ENCODE measurements at places on chromosomes 12 and 14.
A peak's percentile ranks its signal among the peaks of the same experiment; 100 is the strongest.

GRCh38 chr12:6212086-6212485 lies 11.9 kb downstream of the CD9 start:
- DNase-seq = no peak

GRCh38 chr12:78697817-78698415 lies 166.7 kb upstream of the SYT1 start:
- DNase-seq = no peak

- DNase-seq = no peak
Measured at GRCh38 chr14:20706657-20707355, 18.2 kb downstream of the ANG start.

DNA sequence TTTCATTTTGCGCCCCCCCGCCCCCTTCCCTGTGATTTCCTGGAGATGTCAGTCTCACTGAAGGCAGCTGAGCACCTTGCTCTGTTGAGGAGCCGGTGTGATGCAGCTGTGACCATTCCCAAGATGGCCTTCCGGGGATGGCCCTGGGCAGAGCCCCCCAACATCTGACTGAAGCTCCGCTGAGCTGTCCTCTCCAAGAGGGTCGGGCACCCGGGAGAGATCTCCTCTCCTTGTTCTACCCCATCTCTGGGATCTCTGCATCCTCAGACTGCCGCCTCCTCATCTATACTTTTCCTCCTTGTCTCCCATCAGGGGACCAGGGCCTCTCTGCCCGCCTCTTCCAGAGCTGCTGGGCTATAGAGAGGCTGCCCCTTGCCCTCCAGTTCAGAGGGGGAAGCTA lies 965 bp upstream of the SMOC1 start:
- DNase-seq = no peak

DNA sequence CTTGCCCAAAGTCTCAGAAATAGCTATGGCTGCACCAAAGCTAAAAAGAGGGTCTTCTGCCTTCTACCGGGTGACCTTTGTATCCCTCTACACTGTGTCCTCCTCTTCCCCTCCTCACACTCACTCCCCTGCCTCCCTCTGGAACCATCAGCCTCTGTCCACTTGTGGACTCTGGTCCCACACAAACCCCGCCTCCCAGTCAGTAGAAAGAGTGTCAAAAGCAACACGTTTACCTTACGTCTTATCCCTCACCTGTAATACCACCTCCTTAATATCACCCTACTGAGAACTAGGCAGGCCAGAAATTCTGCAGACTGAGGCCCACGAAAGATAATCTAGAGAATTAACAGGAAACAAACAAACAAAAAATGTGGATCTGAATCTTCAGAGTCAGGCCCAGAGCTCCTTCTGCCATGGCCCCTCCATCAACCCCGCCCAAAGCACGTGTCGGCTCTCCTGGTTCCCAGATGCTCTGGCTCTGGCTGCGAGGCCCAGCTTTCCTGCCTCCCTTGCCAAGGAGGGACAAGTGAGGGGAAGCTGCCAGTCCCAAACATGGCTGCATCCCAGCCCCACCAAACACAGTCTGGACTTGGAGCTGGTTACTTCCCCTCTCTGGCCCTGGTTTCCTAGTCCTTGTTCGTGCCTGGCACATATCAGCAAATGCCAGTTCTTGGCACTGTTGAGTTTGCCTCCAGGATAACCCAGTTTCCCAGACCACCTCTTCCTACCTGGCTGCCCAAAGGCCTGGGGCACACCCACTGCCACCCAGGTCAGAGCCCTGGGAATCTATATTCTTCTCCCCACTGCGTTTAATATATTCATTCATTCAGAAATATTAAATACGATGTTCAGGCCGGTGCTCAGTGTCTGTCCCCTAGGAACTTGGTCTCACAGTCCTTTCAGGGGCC lies 2.7 kb downstream of the ACTN1 start:
- peak; percentile 52 for DNase-seq

DNA sequence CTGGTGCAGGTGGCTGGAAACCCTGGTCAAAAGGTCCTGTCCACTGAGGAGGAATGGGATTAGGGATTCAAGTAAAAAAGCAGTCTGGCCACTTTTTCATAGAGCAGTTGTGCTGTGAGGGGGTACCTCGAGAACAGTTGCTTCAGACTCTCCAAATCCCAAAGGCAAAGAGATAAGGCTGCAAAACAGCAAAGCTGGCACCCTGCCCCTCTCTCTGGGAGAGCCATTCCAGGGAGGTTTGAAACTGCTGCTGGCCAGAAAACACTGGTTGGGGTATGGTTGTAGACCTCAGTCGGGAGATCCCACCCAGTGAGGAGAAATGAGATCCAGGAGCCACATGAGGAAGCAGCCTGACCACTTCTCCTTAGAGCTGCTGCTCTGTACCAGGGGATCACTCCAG lies 137.3 kb downstream of the CEP83 start:
- no peak for DNase-seq

GRCh38 chr12:90936230-90937005 lies 18.6 kb downstream of the CCER1 start:
- DNase-seq = no peak

DNA sequence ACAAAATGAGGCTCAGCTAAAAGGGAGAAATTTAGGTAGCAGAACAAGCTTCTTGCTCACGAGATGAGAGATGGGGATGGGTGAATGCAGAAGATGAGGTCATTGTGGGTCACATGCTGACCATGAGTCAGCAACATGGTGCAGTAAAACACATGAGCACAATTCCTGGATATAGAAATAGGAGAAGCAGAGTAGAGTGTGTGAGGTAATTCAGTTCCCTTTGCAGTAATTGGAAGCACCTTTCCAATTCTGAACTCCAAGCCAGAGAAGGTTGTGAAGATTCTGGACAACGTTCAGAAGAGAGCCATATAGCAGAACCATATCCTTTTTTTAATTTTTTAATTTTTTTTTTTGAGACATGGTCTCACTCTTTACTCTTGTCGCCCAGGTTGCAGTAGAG lies 62.0 kb upstream of the LMNTD1 start:
- DNase-seq = no peak

DNA sequence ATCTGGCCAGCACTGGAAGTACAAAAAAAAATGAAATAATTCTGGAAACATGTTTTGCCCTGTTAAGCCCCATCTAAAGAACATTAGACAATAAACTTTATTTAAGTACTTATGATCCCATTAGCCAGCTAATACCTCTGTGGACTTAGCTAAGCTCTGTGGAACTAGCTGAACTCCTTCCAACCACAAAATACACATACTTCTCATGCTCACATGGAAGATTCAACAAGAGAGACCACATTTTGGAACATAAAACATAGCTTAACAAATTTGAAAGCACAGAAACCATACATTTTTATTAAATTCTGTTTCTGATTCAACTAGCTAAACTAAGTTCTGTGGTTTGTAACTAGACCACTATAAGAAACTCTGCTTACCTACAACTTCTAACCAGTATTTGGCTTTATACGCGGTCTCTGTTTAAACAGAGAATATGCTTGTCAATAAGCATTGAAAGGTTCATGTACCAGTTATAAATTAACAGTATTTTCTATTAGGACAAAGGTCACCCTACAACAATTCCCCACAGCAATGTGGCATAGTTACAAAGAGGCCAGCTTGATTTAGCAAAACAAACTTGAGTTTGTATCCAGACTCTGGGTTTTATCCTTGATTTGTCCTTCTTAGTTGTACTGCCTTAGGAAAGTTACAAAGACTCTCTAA lies 300.1 kb downstream of the C12orf50 start:
- DNase-seq = no peak

DNA sequence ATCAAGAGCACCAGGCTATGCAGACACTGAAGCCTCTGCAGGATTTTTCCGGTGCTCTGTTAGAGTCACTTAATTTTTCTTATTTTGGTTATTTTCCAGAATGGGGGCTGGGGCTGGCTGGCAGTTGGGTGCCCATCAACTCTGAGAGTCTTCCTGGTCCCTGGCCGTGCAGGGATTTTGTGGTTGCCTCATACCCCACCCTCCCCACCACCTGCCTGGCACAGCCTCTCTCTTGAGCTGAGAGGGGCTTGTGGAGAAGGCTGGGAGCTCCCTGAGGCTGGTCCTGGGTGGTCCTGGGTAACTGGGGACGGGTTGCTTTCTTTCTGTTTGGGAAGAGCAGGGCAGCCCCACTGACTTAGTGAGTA lies 23.3 kb downstream of the LRTM2 start:
- no peak for DNase-seq

DNA sequence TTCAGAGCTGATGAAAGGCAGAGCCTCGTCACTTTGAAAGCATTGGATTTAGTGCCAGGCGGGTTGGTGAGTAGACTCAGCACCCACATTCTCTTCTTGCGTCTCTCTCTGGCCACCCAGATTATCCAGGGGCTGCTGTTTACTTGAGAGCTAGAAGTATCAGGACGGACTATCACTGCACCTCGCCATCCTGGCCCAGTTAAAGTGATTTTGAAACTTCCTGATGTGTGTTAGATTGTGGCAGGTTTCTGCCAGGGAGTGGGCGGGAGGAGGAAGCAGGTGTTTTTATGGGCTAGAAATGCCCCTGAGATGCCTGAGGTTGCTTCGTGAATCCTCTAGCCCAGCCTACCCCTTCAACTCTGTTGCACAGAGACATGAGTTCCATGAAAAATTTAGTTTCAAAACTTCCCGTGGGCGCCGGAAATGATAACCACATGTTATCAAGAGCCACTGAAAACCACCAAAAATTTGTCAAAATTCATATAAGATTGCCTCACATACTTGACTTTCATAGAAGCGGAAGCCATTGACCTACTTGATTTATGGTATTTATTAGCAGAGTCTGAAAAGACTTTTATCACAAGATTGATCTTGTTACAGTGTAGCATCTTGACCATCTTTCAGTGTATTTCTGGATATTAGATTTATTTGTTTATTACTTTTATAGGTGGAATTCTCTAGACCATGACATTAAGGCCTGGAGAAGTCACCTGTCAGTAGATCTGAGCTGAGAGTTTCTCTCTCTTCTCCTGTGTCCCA lies 466.0 kb downstream of the RAD51B start:
- DNase-seq = peak; percentile 23

- no peak for DNase-seq
Measured at GRCh38 chr12:30450872-30451271, 244.8 kb downstream of the IPO8 start.

GRCh38 chr14:77625360-77625759 lies 8.9 kb upstream of the SPTLC2 start:
- no peak for DNase-seq

- no peak for DNase-seq
Measured at GRCh38 chr12:131166717-131167116, 213.0 kb downstream of the ADGRD1 start.

DNA sequence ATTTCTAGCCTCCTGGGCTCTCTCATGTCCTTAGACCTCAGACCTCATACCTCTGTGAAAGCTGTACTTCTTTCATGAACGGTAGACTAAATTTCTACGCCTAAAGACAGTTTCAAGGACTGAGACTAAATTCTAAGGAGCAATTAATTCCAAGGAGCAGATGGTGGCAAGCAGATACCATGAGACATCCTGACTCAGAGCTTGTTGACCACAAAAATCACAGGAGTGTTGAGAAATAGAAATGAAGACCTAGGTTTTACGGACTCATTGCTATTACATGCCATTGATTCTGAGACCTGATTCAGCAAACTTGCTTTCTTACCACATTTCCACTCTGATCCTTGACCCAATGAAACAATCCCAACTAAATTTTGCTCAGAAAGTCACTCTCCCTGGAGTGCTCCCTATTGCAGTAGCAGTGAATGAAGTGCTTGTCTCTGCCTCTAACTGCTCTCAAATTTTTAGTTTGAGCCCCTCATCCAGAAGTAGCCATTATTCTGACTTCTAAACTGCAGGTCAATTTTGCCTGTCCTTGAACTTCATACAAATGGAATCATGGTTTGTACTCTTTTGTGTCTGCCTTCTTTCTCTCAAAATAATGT lies 52.0 kb downstream of the PEX5 start:
- no peak for DNase-seq

DNA sequence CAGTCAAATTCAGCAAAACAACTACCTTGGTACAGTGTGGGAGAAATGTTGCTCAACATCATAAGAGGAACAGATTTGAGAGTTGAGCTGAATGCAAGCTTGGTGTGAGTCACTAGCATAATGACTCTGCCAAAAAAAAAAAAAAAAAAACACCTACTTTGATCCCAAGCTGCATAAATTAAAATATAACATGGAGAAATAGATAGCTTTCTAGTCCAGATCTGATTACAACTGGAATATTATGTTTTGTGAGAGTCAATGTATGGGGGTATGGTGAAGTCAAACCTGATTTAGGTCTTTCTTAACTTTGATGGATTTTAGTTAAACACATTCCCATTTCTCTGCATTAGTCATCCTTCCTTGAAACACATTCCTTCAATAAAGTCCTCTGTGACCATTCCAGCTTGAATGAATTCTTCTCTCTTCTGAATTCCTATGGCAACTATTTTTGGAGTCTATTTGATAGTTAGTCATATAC lies 188.1 kb downstream of the SLC5A8 start:
- DNase-seq = no peak

DNA sequence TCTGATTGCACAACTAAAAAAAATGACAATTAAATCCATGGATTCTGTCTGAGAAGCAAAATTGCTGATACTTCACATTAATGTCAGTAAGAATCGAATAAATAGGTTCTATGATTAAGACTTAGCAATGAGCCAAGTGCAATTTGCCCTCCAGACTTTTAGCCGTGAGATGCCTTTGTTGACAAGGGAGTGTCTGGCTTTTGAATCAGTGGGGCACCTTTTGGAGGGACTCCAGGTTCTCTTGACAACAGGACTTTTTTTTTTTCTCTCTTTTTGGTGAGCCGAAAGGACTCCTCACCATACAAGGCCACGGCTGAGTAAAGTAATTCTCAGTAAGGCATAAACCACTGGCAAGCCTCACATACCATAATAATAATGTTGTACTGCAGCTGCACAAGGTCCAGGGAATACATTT lies 4.7 kb upstream of the MDM1 start:
- peak; percentile 36 for DNase-seq

- no peak for DNase-seq
Measured at GRCh38 chr14:21724090-21724973, 50.7 kb upstream of the OR4E1 start.

- DNase-seq = no peak
Measured at GRCh38 chr12:45532113-45532512, 197.4 kb upstream of the ARID2 start.
